ENCODE measurements at places on chromosomes 2 and 18.

DNA sequence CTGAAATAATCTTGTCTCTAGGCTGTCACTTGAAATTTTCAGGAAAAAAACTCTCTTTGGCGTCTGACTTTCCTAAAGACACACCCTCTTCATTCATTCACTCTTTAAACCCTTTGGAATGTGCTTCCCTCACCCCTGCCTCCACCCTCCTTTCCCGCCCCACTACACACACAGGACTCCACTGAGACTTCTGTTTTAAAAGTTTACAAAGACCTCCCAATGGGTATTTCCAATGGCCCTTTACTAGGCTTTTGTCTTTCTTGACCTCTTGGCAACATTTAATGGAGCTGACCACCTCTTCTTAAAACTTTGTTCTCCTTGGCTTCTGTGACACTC is 96.1 kb downstream of the RBMS1 start:
- no peak for DNase-seq

- DNase-seq, result no peak
These were observed 202.1 kb upstream of the TNP1 start for GRCh38 chr2:217061916-217062505.

GRCh38 chr2:199344012-199344411 is 113.7 kb downstream of the SATB2 start:
- no peak for DNase-seq

DNA sequence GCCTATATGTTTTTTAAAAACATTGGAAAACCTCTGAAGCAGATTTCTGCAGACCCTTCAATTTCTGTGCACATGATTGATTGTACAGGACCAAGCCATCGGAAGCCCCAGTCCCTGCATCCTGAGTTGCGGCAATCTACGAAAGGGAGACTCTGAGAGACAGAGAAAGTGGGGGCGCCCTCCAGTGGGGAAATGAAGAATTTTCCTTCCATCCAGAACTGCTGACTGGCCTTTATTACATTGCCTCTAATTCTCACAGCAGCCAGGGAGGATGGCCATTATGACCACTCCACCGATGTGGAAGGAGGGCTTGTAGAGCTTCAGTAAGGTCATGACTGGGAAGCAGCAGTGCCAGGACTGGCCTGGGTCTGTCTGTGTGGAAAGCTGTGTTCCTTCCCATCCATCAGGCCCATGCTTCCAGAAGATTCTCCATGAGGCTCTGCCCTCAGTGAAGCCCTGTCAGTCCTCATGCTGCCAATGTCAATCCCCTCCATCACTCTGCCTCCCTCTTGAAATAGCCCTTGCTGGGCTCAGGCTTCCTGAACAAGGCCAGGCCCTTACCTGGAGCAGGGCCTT is 20.0 kb upstream of the RESP18 start:
- DNase-seq, result peak; percentile 66

DNA sequence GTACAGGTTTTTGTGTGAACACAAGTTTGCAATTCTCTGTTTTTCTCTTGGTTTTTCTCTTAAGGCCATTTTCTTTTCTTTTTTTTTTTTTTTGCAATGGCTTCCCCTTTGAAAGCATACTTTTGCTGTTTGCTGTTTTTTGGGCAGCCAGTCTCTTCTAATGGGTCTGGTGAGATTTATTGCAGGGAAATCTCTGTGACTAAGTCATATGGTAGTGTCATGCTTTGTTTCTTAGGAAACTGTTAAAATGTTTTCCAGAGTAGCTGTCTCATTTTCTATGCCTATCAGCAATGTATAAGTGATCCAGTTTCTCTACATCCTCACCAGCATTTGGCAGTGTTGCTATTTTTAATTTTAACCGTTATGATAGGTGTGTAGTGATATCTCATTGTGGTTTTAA is 27.9 kb upstream of the CDCA7 start:
- no peak for DNase-seq

- DNase-seq, result no peak
These were observed 60.4 kb upstream of the TWIST2 start for GRCh38 chr2:238787501-238787900.

- DNase-seq, result no peak
These were observed 701.5 kb downstream of the BCL11A start for GRCh38 chr2:59851836-59852475.

DNA sequence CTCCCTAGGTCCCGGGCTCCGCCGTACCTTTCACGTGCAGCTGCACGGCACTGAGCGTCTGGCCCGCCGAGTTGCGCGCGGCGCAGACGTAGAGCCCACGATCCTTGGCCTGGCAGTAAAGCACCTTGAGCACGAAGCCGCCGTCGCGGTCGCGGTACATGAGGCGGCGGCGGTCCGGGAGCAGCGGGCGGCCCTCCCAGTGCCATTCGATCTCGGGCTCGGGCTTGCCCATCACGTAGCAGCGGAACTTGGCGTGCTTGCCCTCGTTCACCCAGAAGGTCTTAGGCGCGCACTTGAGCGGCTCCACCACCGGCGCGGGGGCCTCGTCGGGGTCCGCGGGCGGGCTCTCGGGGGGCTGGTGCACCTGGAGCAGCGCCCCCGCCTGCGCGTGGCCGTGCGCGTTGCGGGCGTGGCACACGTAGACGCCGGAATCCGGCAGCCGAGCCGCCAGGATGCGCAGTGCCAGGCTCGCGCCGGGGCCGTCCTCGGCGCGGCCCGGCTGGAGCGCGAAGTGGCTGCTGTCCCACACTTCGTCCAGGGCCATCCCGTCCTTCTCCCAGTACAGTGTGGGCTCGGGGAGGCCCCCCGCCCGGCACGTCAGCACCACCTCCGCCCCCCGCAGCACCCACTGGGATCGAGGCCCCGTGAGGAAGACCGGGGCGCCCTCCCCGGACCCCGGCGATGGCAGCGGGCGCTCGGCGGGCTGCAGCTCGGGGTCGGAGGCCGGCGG is 980 bp downstream of the OBSL1 start:
- DNase-seq, result no peak

- DNase-seq, result no peak
These were observed 39.5 kb upstream of the ARL4C start for GRCh38 chr2:234536178-234536965.

GRCh38 chr2:43138441-43138840 is 88.0 kb downstream of the ZFP36L2 start:
- no peak for DNase-seq

DNA sequence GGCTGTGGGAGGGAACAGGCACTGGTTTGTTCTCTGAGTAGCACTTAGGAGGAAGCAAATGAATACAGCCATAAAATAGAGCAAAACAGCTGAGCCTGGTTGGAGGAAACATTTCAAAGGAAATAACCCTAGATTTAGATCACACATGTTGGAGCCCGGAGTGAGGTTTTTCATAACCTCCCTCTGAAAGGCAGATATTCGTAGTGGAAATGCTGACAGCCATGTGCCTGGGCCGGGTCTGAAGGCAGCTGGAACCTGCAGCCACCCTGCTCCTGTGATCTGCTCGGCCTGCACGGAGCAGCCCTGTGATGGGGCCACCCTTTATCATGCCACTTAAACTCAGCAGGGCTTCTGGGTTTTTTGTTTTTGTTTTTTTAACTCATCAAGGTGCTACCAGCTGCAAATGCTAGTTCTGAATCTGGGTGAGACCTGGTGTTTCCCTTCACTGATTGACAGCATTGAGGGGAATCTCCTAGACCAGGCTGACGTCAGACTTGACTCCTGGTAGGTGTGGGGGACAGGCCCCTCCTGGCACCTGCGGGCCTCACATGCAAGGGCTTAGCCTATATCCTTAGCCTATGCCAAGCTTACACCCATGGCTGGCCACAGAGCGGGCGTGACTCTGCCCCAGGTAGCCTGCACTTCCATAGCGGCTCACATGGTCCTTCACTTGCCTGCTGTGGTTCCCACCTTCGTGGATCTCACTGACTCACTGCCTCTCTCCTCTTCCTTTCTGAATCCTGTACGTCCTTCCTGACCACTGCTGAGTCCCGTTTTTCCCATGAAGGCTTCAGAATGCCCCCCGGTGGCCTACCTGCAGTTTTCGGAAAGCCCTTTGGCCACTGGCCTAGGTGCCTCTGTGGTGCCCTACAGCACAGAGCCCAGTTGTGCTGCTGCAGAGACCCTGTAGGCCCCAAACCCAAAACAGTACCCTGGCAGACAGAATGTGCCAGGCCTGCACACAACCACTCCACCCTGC is 217.3 kb downstream of the SEPTIN10 start:
- DNase-seq, result no peak

DNA sequence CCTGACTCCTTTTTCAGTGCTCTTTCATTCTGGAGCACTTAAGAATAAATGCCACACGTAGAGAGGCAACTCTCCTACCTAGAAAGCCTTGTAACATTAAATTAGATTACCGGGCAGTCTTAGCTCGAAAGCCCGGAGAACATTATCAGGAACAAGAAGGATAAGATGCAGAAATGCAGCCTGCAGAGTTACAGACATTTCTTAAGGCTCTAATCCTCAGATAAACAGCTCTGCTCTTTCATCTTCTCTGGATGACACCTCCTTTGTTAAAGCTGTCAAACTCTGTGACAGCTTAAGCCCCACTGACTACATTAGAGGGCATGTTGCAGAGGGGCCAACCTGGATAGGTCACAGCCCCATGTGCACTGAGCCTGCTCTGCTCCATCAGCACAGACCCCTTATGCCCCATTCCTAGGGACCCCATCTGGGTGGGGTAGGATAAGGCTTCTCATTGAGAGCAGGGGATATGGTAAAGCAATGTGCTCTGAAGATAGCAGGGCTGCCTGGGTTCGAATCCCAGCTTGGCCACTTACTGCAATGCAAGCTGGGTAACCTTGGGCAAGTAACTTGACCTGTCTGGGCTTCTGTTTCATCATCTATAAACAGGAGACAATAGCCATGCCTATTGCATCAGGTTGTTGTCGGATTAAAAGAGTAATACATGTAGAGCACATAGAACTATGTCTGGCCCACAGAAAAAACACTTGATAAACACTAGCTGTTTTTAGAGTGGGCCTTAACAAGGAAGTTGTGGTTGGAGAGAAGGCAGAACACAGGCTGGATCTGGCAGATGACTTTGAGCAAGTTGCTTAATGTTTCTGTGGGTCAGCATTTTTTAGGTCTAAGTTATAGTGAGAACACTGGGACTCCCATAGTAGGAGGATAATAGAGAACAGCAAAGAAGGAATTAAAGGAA is 111.4 kb downstream of the THNSL2 start:
- DNase-seq, result no peak

- no peak for DNase-seq
These were observed 34.9 kb downstream of the C18orf54 start for GRCh38 chr18:54392543-54393023.

DNA sequence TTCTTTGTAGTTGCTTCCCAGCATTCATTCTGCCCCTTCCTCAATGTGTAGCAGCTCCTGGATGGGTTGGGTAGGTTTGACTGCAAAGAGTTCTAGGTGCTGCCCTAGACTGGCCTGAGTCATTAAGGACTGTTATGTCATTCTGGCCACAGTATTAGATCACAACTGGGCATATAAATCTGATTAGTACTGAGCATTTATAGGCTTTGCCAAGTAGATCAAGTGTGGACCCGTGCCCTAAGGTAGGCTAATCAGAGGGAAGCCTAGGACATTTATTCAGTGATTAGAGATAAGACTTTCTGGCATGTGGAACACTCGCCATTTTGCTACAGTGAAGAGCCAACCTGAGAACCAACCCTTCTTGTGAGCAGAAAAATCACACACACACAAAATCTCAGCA is 2.7 kb downstream of the KATNAL2 start:
- no peak for DNase-seq

DNA sequence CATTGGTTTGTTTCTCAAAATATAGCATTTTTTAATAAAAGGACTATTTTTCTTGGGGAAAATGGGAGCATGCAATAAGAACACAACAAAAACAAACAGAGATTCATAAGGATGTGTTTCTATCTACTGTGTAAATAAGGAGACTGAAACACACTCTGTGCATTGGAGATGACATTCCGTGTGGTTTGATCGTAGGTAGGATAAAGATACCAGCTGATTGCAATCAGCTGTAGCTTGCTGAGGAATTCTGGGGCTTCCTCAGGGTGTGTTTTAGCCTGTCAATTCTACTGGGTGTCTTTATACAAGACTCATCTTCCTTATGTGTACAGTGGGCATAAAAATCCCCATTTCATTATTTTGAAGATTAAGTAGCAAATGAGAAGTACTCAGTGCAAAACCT is 591.6 kb downstream of the DSC3 start:
- no peak for DNase-seq

DNA sequence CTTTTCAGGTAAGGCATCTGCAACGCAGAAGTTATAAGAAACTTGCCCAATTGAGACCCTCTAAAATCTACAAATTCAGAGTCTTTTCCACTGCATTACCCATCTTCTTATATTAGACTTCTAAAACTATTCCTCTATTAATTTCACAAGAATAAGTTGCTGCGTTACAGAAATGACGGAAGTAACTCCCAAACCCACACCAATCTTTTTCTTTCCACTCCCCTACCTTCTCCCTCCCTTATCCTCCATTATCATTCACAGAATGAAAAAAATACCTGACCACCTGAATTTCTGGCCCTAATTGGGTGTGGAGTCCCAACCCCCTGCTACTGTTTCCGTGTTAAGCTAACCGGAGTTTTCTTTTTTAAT is 689 bp downstream of the RPRD1A start:
- DNase-seq, result no peak

- no peak for DNase-seq
These were observed 367.4 kb downstream of the NCKAP5 start for GRCh38 chr2:133200684-133201421.

- no peak for DNase-seq
These were observed 113.1 kb upstream of the PARD3B start for GRCh38 chr2:204432196-204432595.

GRCh38 chr2:1759611-1759930 is 15.3 kb upstream of the PXDN start:
- no peak for DNase-seq

GRCh38 chr2:50438259-50438658 is 593.7 kb downstream of the NRXN1 start:
- no peak for DNase-seq

GRCh38 chr2:98419977-98420725 is 24.5 kb upstream of the INPP4A start:
- no peak for DNase-seq

- DNase-seq, result no peak
These were observed 65.2 kb downstream of the KLHL14 start for GRCh38 chr18:32707586-32707985.
